ENCODE measurements at places on chromosomes 12 and 14. TPM values are rescaled to one million over a fixed set of nuclear protein-coding genes. Genes with fewer than 3 reads are reported as not detected.

The MYF6 gene
- not detected for total RNA-seq

The SDR9C7 gene
- not detected for total RNA-seq

The RD3L gene
- total RNA-seq = not detected

GRCh38 chr12:11228296-11228879 is 41.1 kb downstream of the PRB3 start:
- DNase-seq = peak; percentile 33
- H3K27me3 ChIP-seq = no peaks in the 10 kb centered on the region
- no peaks in the 10 kb centered on the region for H3K4me1 ChIP-seq
- no peak overlapping the region for H3K27ac ChIP-seq

DNA sequence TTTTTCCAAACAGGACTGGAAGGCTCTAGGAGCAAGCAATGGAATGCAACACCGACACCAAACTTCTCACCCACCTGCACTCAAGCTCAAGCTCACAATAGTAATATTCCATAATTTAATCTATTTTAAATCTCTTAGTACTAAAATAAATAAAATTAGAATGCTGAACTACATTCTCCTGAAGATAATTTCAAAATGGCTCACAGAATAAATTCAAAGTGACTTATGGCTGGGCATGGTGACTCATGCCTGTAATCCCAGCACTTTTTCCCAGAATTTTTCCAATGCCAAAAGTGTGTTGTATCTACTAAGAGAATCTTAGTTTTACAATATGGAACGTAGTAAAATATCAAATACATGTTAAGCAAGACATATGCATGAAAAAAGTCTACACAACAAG is 31.5 kb downstream of the DUSP16 start:
- no peak overlapping the region for H3K27ac ChIP-seq
- H3K27me3 ChIP-seq = no peaks in the 10 kb centered on the region
- no peak for DNase-seq
- no peaks in the 10 kb centered on the region for H3K36me3 ChIP-seq
- H3K4me3 ChIP-seq = no peak overlapping the region
- H3K4me1 ChIP-seq = peaks cover 16% of the 10 kb centered on the region

- no peak overlapping the region for H3K27ac ChIP-seq
Measured at GRCh38 chr14:58870961-58871360, 233.2 kb downstream of the DACT1 start.

- no peaks in the 10 kb centered on the region for H3K36me3 ChIP-seq
- H3K4me1 ChIP-seq = no peaks in the 10 kb centered on the region
- H3K27ac ChIP-seq = no peak overlapping the region
- DNase-seq = no peak
Measured at GRCh38 chr12:71958993-71959578, 20.4 kb downstream of the TPH2 start.

DNA sequence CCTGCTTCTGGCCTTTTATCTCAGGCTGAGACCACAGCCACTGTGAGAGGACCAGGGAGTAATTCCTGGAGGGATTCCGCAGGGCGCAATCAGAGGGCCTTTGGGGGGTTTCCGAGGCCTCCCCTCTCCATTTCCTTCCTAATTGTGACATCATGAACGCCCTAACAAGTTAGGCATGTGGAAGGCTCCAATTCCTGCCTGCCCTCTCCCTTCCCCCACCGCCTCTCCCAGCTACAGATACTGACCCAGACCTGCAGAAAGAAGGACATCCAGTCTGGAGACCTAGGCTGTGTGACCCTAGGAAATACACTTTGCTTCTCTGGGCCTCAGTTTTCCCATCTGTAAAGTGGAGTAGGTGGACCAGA is 637.9 kb downstream of the MED13L start:
- no peak for DNase-seq
- H3K27ac ChIP-seq = no peak overlapping the region
- H3K36me3 ChIP-seq = no peaks in the 10 kb centered on the region
- no peak overlapping the region for H3K4me3 ChIP-seq
- H3K27me3 ChIP-seq = no peaks in the 10 kb centered on the region
- H3K4me1 ChIP-seq = no peaks in the 10 kb centered on the region

DNA sequence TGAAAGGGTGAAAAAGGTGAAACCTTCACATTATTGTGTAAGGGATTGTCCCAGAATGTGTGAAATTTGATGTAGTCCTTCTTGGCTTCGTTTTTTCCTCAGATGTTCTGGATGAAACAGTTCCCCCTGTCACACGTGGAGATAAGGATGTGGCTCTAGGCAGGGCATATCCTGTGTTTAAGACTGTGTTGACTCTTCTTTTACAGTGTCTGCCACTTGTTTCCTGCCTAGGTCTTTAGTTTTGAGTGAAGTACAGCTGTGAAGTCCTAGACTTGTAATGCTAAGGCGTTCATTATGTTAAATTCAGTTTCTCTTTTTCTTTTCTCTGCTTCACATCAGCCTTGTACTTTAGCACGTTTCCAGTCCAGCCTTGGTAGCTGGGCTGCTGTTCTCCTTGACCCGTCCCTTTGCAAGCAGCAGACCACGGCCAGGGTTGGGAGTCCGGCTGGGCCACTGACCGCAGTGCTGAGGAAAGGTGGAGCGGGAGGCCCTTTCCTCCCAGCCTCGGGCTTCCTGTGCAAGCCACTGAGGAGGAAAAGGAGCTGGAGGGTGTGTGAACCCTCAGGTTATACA is 59.1 kb downstream of the RASSF3 start:
- no peaks in the 10 kb centered on the region for H3K27me3 ChIP-seq
- DNase-seq = peak; percentile 60
- H3K4me1 ChIP-seq = peaks cover 38% of the 10 kb centered on the region
- no peaks in the 10 kb centered on the region for H3K36me3 ChIP-seq

- no peaks in the 10 kb centered on the region for H3K4me1 ChIP-seq
- H3K27me3 ChIP-seq = no peaks in the 10 kb centered on the region
- no peaks in the 10 kb centered on the region for H3K36me3 ChIP-seq
- H3K27ac ChIP-seq = no peak overlapping the region
Measured at GRCh38 chr12:100365411-100365810, 8.5 kb downstream of the SLC17A8 start.

- no peak overlapping the region for H3K4me3 ChIP-seq
- H3K4me1 ChIP-seq = peaks cover 38% of the 10 kb centered on the region
- H3K36me3 ChIP-seq = peaks cover 5% of the 10 kb centered on the region
- no peak overlapping the region for H3K27ac ChIP-seq
Measured at GRCh38 chr12:124395986-124396385, 101.1 kb downstream of the RFLNA start.

Data from colonic mucosa (tissue), 4 donors.